ENCODE measurements at places on chromosomes 1 and 21.
A peak's percentile ranks its signal among the peaks of the same experiment; 100 is the strongest.

- DNase-seq, result no peak
Observed at GRCh38 chr1:12424087-12424529, 193.9 kb downstream of the DHRS3 start.

DNA sequence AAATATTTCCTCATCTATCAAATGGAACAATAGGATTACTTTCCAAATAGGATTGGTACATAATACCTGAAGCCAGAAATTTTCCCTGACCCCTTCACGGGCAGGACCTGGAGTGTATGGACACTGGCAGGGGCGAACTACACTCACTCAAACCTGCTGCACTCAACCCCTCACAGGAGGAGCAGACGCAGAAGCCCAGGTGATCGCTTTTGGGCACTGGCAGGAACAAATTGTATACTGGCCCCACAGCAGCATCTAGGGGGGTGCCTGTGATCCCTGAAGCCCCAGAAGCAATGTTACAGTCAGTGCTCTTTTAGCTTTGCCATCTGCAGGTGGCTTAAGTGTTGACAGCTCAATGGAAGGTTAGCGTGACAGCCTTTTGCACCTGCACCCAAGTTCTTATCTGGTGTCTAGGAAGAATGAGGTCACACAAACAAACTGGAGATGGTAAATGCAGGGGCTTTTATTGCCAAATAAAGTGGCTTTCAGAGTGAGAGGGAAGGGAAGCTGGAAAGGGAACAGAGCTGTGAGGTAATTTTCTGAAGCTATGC is 199.2 kb upstream of the NEGR1 start:
- DNase-seq, result no peak

- DNase-seq, result no peak
Observed at GRCh38 chr1:165052936-165053335, 303.6 kb downstream of the LMX1A start.

GRCh38 chr1:43924516-43924915 is 9.1 kb upstream of the ARTN start:
- DNase-seq, result no peak

GRCh38 chr1:43766818-43767525 is 59.6 kb downstream of the ST3GAL3 start:
- no peak for DNase-seq

DNA sequence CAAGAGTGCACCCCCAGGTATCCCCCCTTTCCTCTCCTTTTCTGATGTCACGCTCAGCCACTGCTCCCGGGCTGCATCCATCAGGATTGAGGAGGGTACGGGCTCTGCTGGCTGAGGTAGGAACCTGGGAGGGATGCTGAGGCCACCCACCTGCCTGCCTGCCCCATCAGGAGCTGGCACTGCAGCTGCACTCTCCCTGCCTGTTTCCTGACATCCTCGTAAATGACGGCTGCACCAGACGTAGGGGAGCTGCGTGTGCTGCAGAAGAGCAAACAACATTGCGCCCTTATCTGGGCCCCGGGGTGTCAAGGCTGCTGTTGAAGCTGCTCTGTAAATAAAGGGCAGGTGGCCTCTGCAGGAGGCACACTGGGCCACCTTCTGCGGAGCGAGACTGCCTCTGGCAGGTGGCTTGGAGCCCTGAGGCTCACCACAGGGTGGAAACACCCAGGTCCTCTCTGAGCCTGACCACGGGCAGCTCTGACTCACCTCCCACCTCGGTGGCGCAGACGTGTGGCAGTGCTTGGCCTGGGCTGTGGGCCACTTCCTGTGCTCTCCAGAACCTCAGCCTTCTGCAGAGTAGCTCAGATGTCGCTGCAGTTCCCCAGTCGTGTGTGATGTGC is 30.9 kb downstream of the SNAP47 start:
- DNase-seq, result peak; percentile 58

DNA sequence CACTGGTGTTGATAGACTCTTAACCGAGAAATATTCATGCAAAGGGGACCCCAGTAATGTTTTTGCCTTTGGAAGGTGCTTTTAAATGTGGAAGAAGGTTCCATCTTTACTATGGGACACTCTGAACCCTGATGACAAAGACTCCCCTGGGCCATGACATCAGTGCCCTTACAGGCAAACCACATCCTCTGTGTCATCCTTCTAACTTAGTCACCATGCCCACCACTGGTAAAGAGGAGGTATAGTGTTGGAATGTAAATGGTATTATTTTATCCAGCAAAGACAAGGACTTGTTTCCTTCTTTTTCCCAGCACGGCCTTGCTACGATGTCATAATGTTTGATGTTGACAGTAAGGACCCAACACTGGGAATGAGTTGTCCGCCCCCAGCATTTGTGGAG is 12.6 kb downstream of the METTL13 start:
- peak; percentile 15 for DNase-seq

GRCh38 chr1:29948581-29948980 is 712.3 kb downstream of the PTPRU start:
- no peak for DNase-seq

GRCh38 chr1:53465023-53465957 is 6.1 kb downstream of the DMRTB1 start:
- no peak for DNase-seq

GRCh38 chr1:244665771-244666217 is 12.9 kb downstream of the DESI2 start:
- no peak for DNase-seq

- DNase-seq, result no peak
Observed at GRCh38 chr1:185674201-185674600, 60.0 kb upstream of the HMCN1 start.

DNA sequence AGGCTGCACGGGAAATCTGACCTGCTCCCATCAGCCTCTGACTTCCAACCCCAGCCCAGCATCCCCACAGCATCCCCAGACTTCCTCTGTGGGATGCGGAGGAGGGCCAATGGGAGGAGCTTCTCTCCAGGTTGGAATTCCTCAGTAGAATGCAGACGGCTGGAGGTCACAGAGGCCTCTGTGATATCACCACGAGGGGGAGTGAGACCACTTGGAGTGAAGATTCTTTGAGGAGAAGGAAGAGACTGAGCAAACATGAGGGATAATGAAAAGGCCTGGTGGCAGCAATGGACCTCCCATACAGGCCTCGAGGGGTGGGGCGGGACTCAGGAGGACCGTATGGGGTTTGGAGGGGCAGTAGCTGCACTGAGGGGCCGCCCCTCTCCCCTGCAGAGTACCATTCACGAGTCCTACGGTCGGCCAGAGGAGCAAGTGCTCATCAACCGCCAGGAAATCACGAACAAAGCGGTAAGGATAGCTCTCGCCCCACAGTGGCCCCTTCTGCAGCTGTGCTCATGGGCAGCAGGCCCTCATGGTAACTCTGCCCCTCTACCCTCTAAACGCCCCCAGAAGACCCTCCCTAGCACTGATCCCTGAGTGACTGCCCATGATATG is at the start of gene CATSPER4:
Gene CATSPER4, plus strand, starts transcription at position 230 of the 615 bp plus-strand sequence. Its CDS starts 26 bp downstream, at position 256.
- DNase-seq, result peak; percentile 39

- DNase-seq, result no peak
Observed at GRCh38 chr21:33207449-33208149, 22.1 kb upstream of the IFNAR2 start.

DNA sequence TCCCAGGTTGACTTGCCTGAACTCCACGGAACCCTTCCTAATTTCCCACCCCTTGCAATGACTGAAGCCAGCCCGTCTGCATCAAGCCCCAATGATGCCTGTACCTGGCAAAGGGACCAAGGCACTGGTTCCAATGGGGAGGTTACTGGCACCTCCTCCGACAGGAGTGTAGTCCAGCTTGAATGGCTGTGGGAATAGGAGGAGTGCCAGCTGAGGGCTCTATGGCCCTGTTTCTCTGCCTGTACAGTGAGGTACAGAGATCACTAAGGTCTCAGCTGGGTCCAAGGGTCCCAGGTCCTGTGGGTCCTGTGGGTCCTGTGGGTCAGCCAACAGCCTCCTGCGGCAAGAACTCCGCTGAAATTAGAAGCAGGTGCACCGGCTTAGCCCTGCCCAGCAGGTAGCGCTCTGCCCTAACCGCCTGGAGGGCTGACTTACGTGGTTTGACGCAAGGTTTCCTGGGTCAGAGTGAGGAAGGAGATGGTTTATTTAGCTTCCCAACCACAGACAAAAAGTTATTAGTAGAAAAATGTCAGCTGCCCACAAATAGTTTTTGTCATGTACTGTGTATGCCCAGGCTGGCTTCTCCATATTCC is 9.9 kb upstream of the SPRR4 start:
- DNase-seq, result no peak

GRCh38 chr1:19066248-19066873 is 109.9 kb upstream of the IFFO2 start:
- DNase-seq, result no peak

DNA sequence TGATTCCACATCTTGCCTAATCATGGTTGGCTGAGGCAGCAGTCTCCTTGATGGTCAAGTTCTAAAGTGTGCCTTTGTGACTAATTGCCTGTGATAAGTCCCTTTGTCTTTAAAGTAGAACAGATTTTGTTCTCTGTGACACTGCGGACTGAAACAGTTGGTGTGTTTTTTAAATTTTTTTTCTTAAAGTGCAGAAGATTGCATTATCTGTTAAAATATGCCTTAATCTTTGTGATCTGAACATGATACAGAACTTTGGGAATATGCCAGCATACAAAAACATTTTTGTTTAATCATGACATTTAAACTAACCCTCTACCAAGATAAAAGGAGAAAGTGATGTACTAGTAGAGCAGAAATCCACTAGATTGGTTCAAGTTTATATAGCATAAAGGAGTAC is 1260.6 kb upstream of the ADGRL2 start:
- DNase-seq, result no peak

GRCh38 chr1:94240822-94241221 is 3.4 kb upstream of the ARHGAP29 start:
- DNase-seq, result no peak

DNA sequence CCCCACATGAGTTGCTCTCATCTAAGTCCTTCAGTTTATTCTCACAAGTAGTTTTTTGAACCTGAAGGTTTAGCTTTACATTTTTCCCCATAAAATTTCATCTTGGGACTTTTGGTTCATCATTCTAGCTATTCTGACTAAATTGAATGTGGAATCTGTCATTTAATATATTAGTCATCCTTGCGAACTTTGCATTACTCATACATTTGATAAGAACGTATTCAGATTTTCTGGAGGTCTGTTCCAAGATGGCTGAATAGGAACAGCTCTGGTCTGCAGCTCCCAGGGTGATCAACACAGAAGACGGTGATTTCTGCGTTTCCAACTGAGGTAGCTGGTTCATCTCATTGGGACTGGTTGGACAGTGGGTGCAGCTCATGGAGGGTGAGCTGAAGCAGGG is 59.8 kb upstream of the CSF1 start:
- DNase-seq, result no peak

DNA sequence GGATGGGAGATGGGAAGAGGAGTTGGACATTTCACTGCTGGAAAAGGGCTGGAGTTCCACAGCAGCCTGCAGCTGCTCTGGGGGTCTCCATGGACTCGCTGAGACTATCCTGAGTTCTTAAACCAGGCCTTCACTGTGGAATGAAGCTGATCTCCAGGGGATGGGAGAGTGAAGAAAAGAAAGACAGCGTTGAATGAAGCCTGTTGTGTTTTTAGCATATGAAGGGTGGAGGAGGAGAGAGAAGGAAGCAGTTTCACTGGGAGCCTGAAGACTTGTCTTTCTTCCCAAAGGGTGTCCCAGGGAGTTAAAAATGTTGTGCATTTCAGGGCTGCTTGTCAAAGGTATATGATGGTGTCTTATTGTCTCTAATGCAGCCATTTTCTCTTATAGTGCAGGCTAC is 9.2 kb downstream of the ROR1 start:
- no peak for DNase-seq

DNA sequence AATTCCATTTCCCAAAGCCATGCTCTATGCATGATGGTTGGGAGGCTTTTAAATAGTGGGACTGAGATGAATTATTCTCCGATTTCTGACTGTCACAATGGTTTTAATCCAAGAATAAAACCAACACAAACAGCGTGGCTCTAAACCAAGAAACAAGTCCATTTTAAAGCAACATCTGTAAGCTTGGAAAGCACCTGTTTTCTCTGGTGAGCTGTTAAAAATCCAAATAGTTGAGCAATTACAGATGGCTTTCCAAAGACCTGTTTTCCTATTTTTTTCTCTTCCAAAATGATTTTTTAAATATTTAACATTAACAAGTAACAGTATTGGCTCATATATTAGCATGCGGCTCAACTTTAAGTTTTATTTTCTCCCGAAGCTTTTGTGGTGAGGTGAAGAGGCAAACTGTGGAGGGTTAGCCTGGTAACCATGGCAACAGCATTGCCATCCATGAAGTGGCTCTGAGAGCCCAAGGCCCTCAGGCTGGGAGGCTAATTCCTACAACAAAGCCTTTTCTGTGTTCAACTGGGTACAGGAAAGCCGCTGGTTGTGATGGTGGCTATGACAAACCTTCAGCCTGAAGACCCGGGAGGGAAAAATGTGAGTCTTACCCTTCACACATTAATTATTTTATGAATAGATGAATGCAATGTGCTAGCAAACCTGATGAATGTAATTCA is 56.7 kb upstream of the B3GALT5 start:
- DNase-seq, result no peak

DNA sequence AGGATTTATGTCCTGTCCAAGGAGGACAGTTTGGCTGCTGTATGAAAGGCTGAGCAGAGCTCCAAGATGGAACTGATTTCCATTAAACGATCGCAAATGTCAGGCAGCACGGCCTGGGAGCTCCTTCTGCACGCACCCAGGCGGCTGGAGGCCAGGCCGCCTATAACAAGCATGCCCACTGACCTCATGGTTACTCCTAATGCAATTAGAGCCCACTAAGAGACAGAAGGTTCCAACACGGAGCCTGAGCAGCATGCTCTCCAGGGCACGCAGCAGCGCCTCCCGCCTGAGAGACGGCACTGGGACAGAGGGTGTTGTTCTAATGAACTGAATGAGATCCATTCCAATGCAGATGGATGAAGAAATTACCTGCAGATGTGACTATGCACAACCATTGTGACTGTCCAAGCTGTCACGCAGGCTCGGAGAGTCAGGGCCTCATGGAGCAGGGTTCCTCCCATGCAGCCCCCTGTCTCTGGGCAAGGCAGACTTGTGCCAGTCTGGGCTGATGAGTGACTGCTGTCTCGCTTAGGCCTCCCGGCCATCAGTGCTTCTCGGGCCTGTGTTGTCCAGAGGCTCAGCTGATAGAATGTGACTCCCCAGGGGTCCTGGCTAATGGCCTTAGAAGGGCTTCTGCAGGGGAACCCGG is 25.2 kb upstream of the CDCA8 start:
- DNase-seq, result no peak

GRCh38 chr1:22761101-22761500 is 50.5 kb downstream of the EPHB2 start:
- DNase-seq, result no peak

GRCh38 chr1:55867304-55867843 is 652.2 kb upstream of the USP24 start:
- DNase-seq, result no peak

DNA sequence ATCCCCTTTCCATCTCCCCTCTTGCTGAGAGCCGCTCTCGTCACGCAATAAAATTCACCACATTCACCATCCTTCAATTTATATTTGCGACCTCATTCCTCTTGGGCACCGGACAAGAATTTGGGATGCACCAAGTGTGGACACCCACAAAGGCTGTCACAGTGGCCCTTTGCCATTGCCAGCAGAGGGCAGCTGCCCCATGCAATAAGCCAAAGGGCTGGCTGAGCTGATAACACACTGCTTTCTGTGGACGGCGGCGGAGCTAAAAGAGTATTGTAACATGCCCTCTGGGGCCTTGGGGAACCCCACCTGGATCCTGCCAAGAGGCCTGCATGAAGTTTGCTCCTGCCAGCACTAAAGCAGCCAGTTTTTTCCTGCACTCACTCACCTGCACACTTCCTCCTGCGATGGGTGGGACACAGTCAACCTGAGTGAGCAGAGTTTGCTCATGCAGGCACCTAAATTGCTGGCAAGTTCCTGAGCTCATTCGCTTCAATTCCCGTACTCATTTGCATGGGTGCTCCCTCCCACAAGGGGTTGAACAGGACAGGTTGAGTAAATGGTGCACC is 792.3 kb upstream of the ADAMTS5 start:
- no peak for DNase-seq

All from CD4-positive, CD25-positive, alpha-beta regulatory T cell (primary cell).